DMS 273 treated with DMSO at 0.1 percent for 48 hours (cell line): ENCODE measurements at places on chromosomes 16 and 17.

DNA sequence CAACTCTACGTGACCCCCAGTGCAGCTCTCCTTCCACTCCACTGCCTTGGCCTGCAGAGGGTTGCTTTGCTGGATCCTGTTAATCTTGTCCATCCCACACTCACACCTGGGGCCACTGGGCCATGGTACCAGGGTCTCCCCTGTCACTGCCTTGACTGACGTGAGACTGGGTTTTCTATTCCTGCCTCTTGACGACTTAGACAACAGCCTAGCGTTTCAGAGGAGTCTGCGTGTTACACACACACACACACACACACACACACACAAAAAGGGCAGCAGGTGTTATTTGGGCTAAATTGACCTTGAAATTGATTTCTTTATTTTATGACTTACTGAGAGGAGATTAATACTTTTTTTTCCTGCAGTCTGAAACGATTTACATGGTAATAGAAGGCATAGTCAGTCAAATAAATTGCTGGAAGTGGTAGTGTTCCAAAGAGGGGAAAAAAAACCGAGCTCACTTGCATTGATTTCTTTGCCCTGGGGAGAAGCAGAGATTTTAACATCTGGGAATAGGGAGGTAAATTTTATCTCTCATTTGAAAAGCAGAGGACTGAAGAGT, 492.3 kb upstream of the EEF2KMT start:
- no peak for DNase-seq

DNA sequence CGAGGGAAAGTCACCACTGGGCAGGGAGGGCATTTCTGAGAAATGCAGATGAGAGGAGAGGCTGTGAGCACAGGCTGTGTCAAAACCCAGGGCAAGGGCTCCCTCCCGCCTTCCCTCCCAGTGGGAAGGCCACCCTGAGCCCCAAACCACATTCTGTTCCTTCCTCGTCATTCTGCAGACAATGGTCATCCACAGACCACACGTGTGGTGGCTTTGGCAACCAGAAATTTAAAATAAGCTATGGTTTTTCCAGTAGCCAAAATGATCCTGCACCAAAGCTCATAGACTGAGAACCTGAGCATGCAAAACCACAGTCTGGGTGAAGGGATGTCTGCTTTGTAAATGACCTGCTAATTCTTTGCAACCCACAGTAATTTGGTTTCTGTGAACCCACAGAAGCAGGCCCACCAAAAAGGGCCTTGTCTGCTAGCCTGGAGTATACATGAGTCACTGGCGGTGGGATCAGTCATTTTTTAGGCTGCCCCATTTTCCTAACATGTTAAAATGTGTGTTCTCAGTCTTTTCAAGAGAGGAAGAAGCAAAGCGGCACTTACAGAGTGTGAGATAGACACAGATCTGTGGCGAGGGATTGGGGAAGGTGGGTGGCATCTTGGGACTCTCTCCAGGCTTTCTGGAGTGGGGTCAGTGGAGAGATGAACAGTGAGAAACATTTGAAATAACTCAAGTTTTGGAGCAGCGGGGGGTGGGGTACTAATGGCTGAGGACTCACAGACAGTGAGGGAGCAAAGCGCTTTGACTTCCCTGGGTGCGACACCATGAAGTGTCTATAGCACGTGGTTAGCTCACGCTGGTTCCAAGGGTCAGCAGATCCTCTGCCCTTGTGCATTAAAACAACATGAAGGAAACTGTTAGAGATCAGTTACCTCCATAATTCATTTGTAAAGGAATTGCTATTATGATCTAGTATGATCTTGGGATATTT, 20.5 kb downstream of the GRB7 start:
- no peak for DNase-seq

DNA sequence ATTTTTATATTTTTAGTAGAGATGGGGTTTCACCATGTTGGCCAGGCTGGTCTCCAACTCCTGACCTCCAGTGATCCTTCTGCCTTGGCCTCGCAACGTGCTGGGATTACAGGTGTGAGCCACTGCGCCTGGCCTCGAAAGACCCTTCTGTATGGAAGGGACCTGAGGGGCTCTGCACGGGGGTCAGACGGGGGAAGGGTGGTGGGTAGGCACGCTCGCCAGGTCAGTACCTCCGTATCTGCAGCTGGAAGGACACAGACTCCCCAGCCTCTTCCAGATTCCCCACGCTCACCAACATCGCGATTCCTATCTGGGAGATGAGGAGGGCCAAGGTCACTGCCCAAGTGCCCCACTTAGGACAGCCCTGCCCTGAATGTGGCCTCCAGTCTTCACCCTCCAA, 12.7 kb downstream of the ITGA2B start:
- DNase-seq: no peak

DNA sequence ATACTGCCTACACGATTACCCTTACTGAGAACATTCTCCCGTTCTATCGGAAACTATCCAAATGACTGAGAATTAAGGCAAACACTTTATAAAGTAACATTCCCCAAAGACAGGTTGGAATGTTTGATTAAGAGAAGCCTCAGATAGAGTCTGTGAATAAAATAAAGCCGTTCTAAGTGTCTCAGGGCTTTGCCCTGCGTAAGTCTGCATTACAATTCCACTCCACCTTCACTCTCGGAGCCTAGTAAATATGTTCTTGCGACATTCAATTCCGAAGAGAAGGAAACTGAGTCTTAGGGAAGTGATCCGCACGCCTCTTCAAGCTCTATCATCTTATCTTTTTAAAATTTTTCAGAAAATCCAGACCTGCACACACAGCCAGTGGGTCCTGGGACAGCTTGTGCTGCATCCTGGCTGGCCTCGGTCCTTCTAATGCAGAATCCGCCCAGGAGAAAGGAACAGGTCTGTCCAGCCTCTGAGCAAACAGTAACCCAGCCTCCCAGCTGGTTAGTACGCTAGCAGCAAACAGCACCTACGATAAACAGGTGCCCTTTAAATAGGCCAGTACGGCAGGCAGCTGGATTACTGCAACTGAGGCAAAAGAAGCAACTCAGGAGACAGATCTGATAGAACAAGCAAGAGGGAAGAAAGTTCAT, 254.1 kb upstream of the IRX3 start:
- no peak for DNase-seq

DNA sequence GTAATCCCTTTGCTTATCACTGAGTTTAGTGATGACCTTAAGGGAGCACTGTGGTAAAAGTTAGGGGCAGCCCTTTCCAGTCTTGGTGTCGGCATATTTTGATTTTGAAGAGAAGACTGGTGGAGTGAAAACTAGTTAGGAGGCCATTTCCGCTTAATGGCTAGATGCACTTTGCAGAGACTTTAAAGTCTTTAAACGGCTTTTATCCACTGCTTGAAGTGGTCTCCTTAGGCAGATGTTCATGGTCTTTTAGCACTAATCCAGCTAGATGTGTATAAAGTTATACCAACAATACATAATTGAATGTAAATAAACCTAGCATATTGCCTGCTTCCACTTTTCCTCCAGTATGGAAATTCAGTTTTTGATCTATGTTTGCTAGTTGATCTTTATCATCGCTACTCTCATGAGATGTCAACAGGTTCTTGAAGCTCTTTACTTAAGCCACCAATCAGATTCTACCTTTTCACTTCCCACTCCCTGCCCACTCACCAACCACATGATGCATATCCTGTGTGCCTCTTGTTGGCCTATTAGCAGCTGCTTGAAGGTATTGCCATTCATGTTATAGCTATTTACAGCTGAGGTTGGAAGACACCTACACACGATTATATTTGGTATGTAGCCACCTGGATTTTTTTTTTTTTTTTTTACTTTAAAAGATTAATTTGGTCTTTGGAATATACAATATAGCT, 132.0 kb downstream of the NLK start:
- DNase-seq: no peak

DNA sequence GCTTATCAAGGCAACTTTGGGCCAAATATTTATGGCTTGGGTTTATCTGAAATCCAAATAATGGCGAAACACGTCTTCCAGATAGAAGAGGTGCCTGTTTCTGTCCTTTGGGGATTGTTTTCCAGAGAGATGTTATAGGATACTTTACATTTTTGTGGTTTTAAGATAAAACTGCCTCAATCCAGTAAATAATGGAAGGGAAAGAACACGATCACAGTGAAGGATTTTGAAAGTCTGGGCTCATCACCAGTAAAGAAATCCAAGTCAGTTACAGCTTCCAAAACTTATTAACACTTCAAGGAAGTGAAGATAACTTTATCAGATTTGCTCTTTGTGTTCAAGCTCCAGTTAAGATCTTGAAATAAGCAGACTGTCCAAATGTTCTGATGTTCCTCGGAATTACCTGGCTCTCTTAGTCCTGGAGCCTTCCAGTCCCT, 30.1 kb downstream of the DNAH2 start:
- DNase-seq: no peak

- no peak for DNase-seq
Observed at GRCh38 chr16:3068487-3068886, 3.0 kb downstream of the IL32 start.

- DNase-seq: peak; percentile 2
Observed at GRCh38 chr17:21039839-21040575, 2.8 kb downstream of the USP22 start.

- DNase-seq: no peak
Observed at GRCh38 chr16:55562936-55563335, 3.5 kb upstream of the CAPNS2 start.

GRCh38 chr16:89598199-89598598, 15.2 kb upstream of the DPEP1 start:
- DNase-seq: peak; percentile 13

DNA sequence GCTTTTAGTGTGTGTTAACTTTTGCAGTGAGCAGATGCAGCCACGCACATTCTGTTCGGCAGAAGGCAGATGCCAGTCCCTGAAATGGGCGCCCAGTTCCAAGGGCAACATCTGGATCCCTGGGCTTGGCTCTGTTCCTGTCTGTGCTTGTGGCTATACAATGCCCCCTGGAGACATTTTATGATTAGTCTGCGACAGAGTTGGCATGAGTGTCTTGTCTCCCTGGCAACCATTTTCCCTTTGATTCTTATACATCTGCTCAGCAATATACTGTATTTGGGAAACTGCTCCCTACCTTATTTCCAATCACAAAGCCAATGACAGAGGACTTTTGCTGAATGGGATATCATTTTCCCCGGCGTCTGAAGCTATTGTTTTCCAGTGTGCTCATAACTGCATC, 1629.5 kb upstream of the GOT2 start:
- peak; percentile 71 for DNase-seq

DNA sequence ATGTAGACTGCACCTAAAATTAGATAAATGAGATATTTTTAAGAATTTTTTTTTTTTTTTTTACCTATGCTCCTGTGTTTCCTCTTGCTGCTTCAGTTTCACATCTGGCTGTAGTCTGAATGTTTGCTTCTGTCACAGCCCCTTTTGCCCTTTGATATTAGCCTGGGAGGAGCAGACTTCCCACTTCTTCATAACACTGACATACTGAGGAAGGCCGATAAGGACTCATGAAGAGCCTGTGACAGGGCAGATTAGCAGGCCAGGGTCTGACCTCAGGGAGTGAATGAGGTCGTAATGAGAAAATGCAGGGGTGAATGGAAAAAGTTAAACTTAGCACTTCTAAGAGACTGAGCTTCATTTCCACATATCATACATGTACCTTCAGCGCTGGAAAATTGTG, at the start of gene SLFN14:
Gene SLFN14, minus strand, starts transcription at position 117 of the 400 bp plus-strand sequence. CDS start 2,757 bp downstream, outside the sequence.
- no peak for DNase-seq

DNA sequence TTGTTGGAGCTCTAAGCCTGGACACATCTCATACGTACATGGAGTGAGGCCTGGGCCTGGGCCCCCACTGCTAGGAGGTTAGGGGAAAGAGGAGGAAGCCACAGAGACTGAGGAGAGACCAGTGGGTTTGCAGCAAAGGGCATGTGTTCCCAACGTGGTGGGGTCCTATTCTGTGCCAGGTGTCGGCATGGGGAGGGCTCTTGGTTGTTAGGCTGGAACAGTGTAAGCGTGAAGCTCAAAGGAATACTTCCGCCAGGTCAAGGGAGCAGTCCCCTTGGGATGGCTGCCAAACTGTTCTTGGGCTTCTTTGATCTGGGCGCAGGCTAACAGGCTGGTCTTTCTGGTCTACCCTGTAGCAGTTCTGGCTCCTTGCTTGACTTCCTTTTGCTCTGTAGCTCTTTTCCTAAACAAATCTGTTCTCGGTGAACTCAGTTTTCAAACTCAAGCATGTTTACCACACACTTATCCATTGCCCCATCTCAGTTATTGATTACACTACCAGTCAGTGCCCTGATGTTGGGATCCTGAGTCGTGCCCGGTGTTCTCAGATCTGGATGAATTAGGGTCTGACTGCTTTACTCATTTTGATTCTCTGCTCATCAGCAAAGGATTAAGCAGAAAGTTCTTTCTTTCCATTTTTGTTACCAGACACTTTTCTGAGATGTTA, 36.4 kb downstream of the GPT2 start:
- no peak for DNase-seq

DNA sequence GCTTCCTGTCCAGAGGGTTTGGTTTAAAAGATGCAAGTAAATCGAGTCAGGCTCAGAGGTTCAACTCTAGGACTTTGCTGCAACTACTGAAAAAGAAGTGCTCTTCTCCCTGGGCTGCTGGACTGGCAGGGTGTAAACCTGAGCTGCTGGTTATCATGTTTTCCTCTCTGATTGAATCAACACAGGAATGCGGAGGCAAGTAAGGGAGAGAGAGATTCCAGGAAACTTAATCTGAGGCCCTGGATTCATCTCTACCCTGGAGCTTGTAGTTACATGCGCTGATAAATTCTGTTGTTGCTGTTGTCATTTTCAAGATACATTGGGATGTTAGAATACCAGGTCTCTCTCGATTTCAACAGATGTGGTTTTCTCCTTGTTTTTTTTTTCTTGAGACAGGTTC, 8.2 kb upstream of the HS3ST3A1 start:
- no peak for DNase-seq

DNA sequence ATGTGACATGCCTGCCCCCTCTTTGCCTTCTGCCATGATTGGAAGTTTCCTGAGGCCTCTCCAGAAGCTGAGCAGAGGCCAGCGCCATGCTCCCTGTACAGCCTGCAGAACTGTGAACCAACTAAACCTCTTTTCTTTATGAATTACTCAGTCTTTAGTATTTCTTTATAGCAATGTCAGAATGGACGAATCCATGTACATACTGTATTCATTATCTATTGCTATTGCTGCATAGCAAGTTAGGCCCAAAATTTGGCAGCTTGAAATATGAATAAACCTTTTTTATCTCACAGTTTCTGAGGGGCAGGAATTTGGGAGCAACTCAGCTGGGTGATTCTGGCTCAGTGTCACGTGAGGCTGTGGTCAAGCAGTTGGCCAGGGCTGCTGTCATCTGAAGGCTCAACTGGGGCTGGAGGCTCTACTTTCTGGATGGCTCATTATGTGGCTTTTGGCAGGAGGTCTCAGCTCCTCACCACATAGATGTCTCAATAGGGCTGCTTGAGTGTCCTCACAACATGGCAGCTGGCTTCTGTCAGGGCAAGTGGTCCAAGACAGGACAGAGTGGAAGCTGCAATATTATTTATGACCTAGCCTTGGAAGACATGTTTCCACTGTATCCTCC, 40.0 kb downstream of the SOCS1 start:
- DNase-seq: no peak

GRCh38 chr16:57944970-57945739, 25.8 kb downstream of the CNGB1 start:
- DNase-seq: no peak

DNA sequence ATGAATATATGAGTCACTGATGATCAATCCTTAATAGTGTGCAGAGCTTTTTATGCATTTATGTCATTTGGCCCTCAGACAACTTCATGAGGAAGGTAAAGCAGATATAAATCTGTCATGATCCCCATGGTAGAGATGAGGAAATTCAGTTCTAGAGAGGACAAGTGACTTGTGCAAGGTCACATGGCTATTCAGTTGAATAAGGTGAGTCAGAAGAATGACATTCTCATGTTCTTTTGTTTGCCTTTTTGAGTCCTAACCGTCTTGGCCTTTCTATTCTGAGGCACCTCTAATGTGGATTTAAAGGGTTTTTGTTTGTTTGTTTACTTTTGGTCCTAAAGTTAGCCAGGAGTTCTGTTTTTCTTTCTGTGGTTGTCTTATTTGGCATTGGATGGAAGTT, 116.2 kb upstream of the ELAC2 start:
- DNase-seq: no peak

GRCh38 chr16:73010150-73010676, 37.7 kb downstream of the ZFHX3 start:
- DNase-seq: no peak
